Inflammatory macrophage treated with lipopolysaccharide for 1 hour (primary cell): ENCODE measurements at places on chromosomes 4 and X.
A peak's percentile ranks its signal among the peaks of the same experiment; 100 is the strongest.

DNA sequence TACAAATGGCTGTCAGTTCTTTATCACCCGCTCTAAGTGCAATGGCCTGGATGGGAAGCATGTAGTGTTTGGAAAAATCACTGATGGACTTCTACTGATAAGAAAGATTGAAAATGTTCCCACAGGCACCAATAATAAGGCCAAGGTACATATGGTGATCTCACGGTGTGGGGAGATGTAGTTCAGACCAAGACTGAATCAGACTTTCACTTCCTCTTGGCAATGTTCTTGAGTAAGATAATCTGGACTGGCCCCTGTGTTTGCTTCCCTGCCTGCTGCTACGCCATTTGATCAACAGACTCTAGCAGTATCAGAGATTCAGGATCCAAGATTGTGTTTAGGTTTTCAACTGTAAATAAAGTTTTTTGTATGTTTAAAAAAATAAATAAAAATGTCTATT, 682.2 kb upstream of the AMOT start:
- DNase-seq, result no peak

DNA sequence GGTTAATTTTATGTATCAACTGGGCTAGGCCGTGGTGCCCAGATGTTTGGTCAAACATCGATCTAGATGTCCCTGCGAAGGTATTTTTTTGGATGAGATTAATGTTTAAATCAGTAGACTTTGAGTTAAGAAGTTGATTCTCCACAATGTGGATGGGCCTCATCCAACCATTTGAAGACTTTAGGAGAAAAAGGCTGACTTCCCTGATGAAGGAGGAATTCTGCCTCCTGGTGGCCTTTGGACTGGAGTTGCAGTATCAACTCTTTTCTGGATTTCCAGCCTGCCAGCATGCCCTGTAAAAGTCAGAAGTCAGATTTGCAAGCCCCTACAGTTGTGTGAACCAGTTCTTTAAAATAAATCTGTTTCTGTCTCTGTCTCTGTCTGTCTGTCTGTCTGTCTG, 91.4 kb downstream of the STK32B start:
- peak; percentile 22 for DNase-seq

GRCh38 chr4:142940425-142941330, 94.6 kb upstream of the INPP4B start:
- no peak for DNase-seq

DNA sequence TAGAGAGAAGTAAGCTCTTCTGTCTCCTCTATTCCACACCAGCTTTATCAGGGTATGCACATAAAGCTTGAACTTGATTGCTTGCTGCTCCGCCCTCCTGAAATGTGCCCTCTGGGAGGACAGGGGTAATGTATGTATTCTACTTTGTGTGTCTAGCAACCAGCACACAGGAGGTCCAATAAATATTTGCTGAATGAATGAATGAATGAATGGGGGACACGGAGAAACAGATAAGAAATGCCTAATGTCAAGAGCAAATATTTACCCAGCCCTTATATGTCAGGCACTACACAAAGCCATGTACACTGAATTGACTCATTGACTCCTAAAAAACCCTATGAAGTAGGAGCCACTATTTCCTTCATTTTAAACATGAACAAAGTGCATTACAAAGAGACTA, 2.3 kb upstream of the MSL3 start:
- no peak for DNase-seq

DNA sequence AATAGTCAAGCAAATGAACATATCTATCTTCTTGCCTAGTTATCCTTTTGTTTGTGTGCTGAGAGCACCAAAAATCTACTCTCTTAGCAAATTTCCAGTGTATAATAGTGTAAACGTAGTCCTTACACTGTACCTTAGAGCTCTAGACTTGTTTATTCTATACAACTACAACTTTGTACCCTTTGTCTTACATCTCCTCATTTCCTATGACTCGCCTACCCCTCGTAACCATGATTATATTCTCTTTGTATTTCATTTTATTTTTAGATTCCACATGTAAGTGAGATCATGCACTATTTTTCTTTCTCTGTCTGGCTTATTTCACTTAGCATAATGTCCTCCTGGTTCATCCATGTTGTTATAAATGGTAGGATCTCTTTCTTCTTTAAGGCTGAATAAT, 37.6 kb downstream of the MAGEB5 start:
- no peak for DNase-seq

DNA sequence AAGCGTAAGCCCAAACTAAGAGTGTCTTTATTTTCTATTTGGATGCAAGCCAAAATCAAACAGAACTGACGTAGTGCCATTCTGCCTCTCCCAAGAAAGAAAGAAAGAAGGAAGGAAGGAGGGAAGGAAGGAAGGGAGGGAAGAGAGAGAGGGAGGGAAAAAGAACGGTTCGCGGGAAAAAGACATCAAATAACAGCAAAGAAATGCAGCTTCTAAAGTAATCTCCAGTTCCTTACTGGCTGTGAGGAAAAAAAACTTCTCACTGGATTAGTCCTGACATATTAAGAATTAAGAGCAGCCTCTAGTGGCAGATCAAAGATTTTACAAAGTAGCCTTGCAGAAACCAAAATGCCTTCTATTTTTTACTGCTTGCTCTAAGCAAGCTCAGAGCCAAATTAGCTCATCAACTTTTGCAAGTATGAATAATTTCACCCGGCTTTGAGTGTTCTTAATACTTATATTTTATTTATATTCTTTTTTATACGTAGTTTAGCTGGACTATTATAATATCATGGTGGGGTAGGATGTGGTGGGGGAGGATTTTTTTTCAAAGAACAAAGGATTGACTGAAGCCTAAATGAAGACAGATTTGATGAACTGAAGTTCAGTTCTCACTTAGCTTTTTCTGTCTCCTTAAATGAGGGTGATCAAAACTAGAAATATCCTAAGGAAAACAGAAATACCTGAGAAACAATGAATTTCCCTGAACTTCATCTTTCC, 36.6 kb downstream of the PITX2 start:
- no peak for DNase-seq

DNA sequence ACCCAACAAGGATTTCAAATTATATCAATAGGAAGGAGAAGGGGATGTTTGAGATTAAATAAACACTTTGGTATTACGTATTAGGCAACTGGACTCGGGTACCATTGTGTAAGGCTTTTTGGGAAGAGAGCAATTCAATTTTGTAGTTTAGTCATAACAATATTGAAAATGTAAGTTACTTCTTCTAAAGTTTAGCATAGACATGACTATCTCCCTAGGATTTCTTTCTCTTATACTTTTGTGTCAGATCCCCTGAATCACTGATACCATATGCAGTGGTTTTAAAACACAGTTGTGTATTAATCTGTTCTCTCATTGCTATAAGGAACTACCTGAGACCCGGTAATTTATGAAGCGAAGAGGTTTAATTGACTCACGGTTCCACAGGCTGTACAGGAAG, 123.8 kb upstream of the FAM9C start:
- DNase-seq, result no peak

- DNase-seq, result no peak
Observed at GRCh38 chr4:135123632-135124031, 922.0 kb upstream of the PABPC4L start.

DNA sequence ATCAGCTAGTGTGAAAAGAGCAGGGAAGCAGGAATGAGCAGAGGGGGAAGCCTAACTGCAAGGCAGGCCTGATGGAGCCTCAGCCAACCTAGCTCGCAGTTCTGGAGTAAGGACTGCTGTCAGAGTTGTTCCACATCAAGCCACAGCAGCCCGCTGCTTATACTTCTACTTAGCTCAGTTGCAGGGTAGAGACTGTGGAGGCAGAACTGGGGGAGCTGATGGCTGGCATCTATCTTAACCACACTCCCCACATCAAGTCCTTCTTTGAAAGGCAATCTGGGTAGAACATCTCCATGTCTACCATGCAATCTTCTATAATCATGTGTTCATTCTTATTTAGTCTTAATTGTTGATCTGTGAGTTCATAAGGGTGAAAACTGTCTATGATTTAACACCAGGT, 46.1 kb downstream of the DDX60 start:
- no peak for DNase-seq

GRCh38 chr4:169207436-169208089, 63.2 kb downstream of the SH3RF1 start:
- no peak for DNase-seq

GRCh38 chr4:116638592-116638991, 446.8 kb downstream of the TRAM1L1 start:
- DNase-seq, result no peak

- no peak for DNase-seq
Observed at GRCh38 chr4:55397126-55397436, 1.3 kb downstream of the TMEM165 start.

DNA sequence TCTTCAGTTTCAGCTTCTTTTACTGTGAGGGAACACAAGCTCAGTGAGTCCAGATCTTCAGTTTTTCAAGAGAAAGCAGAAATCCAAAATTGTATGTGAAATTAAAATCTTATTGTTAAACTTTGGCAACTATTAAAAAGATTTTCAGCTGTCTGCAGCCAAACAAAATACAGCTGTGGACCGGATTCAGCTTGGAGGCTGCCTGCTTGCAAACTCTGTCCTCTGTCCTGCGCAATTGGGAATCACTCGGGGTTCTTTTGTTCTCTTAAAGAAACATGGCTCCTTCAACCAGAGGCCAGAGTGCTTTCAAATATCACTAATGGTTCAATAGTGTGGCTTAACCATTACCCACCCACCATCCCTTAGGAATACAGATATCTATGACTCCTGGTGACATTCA, 201.2 kb downstream of the CHIC2 start:
- no peak for DNase-seq

GRCh38 chr4:4610672-4611071, 68.8 kb upstream of the STX18 start:
- no peak for DNase-seq

- peak; percentile 70 for DNase-seq
Observed at GRCh38 chr4:26330186-26330787, 9.5 kb downstream of the RBPJ start.

DNA sequence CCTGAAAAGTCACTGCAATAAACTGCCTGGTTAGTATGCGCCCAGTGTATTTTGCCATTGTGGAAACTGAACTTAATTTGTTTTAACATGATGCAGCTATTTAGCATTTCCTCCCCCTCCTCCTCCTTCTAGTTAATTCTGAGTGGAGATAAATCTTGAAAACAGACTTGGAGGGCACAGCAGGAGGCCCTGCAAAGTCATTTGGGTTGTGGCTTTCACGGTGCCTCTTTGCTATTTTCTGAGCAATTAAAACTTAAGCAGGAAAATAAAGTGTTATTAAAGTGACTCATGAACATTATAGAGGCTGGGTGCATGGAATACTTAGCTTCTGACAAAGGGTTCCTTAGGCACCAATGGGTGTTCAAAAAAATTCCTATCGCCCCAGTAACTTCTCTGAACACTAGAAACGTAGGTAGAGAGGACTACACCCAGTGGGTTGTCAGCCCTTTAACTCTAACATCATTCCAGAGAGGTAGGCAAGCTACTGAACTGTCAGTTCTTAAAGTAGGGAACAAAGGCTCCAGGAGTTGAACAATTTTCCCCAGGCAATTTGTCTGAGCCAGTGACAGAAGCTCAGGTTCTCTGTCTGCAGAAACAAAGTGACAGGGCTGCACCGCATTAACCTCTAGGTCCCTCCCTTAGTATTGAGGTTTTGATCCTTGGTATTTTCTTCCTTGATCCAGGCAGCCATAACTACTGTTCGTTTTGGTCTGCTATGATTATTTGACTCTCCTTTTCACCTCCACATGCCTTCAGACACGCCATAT, 158.3 kb upstream of the KIT start:
- no peak for DNase-seq

DNA sequence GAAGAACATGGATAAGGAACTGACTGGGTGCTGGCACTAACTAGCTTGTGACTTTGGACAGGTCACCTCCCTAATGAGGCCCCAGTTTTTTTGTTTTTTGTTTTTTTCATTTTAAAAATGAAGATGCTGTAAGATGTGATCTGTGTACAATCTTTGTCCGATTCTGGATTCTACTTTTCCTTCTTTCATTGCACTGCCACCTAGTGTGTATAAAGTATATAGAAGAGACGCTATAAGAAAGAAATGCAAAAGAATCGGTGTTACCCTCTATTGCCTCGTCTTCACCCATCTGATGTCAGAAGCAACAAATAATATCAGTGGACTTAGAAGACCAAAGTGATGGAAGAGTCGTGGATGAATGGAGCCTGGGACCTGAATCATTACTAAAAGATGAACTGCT, 58.6 kb upstream of the P2RY10 start:
- peak; percentile 1 for DNase-seq

DNA sequence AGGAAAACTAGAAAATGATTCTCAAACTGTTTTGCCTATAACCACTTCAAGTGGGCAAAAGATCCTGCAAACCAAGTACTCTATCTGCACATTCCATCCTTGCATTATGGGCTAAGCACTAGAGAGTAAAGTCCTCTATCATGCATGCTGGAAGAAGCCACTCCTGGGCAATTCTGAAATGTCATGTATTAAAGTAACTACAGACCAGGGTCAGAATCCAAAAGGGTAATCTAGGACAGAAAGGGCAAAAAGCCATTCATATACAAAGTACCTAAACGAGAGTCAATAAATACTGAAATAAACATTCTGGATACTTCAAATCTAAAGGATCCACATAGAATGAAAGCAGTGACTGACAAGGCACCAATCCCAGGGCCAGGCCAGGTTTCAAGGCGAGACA, 1.0 kb downstream of the SNX12 start:
- DNase-seq, result no peak

DNA sequence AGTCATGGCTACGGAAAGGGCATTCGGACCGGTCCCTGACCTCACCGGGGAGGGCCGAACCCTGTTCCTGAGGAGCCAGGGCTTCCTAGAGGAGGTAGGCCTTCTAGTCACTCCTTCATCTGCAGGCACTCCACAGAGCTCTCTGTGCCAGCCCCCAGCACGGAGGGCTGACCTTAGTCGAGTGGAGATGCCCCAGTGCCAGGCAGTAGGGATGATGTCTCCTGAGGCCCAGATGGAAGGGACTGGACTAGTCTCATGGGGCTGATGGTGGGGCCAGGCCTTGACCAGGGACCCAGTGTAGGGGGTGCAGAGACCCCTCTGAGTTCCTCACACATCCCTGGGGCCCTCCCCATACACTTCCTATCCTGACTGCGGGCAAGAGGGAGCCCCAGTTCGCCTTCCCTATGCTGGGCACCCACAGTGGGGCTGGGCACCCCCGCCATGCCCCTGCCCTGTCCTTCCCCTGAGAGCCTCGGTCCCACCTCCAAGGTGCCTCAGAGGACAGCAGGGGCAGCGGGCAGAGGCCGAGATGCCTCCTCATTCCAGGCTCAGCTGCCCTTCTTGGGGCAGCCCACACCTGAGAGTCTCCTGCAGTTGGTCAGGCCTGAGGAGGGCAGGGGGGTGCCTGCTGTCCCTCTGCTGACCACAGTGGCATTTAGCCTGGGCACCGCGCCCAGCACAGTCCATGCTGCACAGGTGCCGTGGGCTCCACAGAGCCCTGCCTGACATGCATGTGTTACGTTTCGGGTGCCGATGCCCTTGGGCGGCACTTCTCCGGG, 1.4 kb upstream of the MSANTD1 start:
- DNase-seq, result no peak

GRCh38 chr4:128347175-128347868, 59.7 kb upstream of the PGRMC2 start:
- DNase-seq, result no peak
